ENCODE measurements at places on chromosomes 6 and 20.

- DNase-seq: no peak
Observed at GRCh38 chr6:33571637-33572316, 8.3 kb downstream of the BAK1 start.

- no peak for DNase-seq
Observed at GRCh38 chr20:23346002-23346401, 4.6 kb upstream of the NXT1 start.

DNA sequence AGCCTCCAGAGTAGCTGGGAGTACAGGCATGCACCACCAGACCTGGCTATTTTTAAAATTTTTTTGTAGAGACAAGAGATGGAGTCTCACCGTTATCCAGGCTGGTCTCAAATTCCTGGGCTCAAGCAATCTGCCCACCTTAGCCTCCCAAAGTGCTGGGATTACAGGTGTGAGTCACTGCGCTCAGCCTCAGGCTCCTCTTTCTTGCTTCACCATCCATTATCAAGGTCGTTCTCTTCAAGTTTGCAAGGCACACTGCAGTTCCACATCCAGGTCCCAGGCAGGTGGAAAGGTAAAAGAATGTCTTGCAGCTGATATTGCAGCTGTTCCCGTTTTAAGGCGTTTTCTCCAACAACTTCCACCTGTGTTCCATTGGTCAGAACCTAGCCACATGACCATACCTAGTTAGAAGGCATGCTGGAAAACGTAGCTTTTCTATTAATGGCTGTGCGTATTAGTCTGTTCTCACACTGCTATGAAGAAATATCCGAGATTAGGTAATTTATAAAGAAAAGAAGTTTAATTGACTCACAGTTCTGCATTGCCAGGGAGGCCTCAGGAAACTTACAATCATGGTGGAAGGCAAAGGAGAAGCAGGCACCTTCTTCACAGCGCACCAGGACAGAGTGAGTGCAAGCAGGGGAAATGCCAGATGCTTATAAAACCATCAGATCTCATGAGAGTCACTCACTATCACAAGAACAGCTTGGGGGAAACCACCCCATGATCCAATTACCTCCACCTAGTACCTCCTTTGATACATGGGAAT is 51.7 kb downstream of the PCNA start:
- no peak for DNase-seq

GRCh38 chr20:19583532-19584175 is 174.4 kb upstream of the RIN2 start:
- peak; percentile 38 for DNase-seq

- DNase-seq: peak; percentile 41
Observed at GRCh38 chr20:16580147-16580546, 6.9 kb upstream of the KIF16B start.

DNA sequence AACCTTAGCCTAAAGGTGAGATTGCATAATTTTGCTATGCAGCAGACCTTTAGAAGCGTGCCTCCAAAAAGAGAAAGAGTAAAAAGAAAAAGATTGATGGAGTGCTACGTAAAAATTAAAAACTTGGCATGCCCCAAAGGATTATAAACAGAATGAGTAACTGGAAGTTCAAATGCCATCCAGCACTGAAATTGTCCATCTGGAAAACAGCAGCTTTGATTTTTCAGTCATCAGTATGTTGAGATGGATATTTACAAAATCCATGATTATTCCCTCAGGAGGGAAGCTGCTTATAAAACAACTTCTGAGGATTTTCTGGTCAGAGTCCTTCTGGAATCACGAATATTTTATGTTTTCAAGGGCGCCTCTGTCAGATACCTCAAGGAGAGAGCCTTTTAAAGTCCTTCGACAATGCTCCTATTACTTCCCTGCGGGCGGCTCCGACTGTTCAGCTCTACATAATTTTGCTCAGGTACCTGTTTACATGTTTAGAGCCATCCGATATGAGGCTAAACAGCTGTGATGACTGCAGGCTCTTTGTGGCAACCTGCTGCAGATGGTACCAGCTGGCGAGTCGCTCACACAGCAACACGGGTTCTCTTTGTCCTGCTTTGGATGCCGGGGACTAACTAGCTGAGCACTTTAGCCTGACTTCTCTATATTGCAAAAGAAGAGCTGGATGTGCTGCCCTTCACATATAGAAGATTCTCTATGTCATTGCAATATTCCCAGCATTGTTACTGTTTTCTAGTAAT is 83.3 kb downstream of the RCAN2 start:
- no peak for DNase-seq

DNA sequence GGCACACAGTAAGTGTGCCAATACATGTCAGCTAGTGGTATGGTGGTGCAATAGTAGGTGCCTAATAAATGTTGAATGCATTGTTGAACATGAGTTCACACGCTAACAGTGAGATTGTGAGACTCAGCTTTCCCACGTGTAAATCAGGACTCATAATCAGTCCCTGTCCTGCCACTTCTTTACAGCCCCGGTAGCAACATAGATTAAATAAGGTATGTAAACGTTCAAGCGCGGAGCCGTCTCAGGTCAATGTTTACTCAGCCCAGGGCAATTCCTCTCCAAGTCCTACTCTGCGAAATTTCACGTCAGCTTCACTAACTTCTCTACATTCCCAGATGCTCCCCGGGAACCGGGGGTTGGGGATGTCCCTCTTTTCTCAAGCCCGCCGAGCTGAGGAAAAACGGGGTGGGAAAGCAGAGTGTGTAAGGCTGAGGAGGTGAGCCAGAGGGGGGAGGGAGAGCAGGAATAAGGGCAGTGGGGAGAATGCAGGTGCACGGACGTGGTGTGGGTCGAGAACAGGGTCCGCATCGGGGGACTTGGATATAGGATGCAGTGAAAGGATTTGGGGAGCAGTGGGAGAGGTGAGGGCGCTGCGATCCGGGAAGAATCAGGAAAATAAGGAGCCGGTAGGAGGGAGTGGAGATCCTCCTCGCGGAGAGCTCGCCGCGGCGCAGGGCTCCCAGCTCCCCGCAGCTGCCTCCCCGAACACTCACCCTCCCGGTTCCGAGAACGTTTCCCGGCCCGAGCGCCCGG is 544 bp upstream of the TP53INP2 start:
- peak; percentile 49 for DNase-seq

DNA sequence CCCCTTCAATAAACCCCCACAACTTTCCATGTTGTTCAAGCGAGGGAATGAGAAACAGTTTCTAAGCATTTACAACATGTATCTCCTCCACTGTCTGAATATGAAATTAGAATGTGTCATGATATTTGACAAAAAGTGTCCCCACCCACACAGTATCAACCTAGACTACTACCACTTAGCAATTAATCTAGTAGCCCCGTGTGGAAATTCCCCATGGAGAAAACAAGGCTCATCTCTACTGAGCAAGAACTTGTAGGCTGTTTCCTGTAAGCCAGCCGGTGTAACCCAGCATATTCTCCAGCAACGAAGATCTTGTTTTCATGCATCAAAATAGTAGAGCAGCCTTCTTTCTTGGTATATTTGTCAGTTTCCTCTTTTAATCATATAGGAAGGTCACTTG is 115.0 kb downstream of the IRF4 start:
- DNase-seq: no peak

- DNase-seq: no peak
Observed at GRCh38 chr20:32898729-32899128, 40.0 kb downstream of the EFCAB8 start.

DNA sequence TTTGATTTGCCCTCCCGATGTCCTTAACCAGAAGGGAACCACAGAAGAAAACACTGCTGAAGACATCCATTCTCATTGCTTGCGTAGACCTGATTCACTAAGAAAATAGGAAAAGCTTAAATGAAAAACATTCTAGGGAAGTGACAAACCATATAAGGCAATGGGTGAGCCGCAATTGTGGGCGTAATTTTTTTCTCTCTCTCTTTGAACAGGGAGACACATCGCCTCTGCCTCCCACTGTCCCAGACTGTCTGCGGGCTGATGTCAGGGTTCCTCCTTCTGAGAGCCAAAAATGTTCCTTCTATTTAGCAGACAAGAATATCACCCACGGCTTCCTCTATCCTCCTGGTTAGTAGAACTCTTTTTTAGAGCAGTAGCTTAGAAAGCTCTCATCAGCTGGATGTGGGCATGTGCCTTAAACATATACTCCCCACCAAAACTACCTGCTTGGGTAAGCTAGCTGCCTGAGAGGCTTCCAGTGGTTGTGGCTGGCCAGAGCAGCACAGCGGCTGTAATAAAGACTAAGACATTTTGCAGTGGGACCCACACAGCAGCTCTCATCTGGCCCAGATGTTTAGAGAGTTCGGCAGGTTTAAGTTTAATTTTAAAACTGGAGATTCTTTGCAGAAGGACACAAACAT is 22.7 kb upstream of the CTAGE9 start:
- DNase-seq: no peak

All from RKO (cell line).